ENCODE measurements at places on chromosomes 5 and 9. TPM values are rescaled to one million over a fixed set of nuclear protein-coding genes. Genes with fewer than 3 reads are reported as not detected.

DNA sequence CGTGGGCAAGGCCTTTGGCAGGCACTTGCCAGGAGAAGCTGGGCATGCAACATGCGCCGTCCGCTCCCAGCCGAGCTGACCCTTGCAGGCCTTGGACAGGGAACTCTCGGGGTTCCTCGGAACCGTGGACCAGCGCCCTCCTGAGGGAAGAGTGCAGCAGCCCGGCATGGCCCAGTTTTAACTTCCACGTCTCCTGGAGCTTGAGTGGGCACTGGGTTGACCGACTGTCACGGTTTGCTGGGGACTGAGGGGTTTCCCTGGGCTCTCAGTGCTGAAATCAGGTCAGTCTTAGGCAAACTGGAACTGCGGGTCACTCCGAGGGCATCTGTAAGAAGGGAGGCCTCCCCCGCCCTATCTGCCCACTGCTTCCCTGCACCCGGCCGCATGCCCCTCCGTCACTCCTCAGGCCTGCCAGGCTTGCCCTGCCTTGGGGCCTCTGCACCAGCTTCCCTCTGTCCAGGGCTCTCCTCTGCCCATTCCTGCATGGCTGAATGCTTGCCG lies 87.0 kb upstream of the PHYKPL start:
- no peak for DNase-seq

GRCh38 chr9:99433095-99433494 lies 211.0 kb downstream of the SEC61B start:
- no peak for DNase-seq

Gene THG1L
- 6.3 TPM for total RNA-seq

Gene TRPM3
- total RNA-seq: 1.2 TPM

DNA sequence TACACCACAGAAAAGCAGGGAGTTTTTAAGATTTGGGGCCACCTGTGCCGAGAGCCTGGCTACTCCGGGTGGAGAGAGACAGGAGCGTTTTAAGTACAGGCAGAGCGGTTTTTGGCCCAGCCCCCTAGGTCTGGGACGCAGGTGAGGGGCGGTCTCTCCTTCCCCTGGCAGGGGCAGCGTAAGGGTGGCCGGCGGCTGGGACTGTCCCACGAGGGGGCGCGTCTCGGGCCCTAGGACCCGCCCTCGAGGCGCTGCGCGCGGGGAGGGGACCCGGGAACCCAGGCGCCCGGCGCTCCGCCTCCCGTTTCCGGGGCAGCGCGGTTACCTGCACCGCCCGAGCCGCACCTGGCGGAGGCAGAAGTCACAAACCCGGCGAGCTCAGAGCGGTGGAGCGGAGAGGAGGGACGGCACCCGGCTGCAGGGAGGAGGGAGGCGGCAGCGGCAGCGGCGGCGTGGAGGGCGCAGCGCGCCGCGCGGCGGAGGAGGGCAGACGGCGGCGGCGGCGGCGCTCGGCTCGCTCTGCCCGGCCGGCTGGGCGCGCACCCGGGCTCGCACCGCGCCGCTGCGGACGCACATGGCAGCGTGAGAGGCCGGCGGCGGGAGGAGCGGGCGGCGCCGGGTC lies at the start of gene WWC1:
Gene WWC1, plus strand, starts transcription at position 304 of the 622 bp plus-strand sequence. CDS start 508 bp downstream, outside the sequence.
- DNase-seq: peak; percentile 70

DNA sequence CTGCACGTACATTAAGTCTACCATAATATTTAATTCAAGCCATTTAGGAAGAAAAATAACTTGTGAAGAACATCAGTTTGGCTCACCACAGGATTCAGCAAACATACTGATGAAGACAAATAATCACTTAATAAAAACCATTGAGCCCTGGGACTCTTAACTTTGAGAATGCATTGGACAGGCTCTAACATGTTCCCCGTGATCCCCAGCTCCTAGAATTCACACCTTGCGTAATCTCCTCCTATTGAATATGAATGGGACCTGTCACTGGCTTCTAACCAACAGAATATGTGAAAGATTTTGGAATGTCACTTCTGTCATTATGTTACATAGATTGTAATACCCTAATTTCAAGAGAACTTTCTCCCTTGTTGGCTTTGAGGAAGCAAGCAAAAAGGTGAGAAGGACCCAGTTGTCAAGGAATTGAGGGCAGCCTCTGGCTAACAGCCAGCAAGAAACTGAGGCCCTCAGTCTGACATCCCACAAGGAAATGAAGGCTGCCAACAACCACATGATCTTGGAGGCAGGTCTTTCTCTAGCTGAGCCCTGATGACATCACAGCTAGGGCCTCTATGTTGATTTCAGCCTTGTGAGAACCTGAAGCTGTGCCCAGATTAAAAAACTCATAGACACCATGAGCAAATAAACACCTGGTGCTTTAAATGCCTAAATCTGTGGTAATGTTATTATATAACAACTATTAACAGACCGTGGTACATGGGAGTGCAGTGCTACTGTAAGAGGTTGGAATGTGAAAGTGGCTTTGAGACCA lies 433.2 kb downstream of the SEMA5A start:
- DNase-seq: no peak

GRCh38 chr5:62779010-62779422 lies 200.4 kb downstream of the LRRC70 start:
- no peak for DNase-seq

Gene NUDT12
- total RNA-seq: 15.1 TPM

DNA sequence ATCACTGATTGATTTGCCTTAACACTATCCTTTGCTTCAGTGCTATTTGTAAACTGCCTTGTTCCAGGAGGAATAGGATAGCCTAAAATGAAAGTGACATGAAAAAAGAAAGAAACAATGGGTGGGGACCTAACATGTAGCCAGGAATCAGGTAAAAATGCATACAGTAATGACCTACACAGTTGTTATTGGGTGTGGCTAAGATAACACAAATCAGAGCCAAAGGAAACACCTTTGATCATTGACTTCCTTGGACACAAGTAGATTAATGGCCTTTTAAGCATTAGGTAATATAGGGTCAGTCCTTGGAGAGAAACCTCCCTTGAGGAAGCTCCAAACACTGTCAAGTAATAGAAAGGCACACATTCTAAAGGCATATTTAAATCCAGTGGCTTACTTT lies 220.4 kb downstream of the TRPM3 start:
- DNase-seq: no peak

Gene PCDHGA8
- total RNA-seq: 5.2 TPM

DNA sequence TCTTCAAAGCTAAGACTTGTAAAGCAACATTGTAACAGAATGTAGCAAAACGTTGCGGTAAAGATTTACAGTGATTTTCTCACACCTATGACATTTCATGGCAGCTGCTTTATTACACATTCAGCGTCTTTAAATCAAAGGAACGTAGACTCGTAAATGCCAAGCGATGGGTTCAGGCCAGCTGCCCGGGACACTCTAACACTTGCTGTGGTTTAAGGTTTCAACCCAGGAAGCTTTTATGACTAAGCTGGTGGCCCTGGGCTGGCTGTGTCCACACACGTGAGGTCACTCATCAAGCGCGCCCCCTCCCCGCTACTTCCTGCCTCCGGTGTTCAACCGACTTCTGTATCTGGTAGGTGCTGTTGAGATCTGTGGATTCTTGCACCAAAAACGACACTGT lies 2.5 kb downstream of the SLC6A18 start:
- DNase-seq: no peak

GRCh38 chr5:32511776-32512374 lies 67.3 kb upstream of the ZFR start:
- DNase-seq: no peak

GRCh38 chr5:170628028-170628427 lies 124.2 kb downstream of the KCNIP1 start:
- no peak for DNase-seq

DNA sequence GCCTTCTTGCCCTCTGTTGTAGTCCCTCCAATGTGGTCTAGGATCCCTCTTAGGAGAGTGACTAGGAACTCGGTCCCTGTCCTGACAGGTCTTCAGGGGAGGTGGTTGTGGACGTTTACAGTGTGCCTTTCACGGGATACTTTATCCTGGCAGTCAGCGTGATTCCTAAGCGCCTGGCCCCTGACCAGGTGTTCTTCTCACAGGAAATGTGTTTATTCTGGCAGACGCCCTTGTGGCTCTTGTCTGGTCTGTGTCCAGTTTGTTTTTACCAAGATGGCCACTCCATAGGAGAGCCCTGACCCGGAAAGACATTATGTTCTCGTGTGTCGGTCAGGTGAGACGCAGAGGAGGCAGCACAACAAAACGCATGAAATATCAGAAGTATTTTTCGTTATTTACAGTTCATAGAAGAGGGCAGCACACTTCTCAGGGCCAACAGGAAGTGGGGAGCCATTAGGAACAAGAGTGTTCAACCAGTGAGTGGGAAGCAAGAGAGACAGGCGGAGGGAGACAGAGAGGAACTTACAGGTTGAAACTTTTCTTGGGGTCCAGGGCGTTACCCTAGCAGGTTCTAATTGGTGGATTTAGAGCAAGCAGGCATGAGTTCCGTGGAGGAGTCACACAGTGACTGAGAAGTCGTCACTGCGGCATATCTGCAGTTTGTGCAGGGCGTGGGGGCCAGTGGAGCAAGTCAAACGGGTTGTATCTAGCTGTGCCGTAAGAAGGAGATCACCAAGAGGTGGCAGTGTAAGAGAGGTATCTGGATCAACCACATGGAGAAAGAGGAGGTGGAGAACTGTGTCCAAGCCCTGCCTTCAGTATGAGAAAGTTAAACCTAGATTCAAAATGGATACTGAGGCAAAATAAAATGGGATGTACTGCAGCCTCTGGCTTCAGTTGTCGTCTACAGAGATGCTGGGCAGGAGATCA lies 412.9 kb downstream of the ZSWIM6 start:
- DNase-seq: no peak

DNA sequence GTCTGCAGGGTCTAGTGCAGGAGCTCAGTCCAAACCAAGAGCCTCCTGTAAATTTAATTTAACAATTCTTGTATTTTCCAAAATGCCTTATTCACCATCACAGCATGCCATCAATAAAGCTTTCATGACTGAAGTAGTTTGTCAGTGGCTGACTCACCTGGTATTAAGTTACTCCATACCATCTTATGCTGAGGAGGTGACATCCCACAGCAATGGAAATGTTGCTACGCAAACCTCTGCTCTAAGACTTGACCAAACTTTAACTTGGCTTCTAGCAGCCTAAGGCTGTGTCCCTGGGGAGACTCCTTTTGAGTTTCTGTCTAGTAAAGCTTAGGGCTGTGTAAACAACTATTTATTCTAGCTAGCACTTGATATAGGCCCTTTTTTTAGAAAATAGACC lies 1231.3 kb upstream of the CDH18 start:
- no peak for DNase-seq

GRCh38 chr5:143057580-143057999 lies 287.4 kb downstream of the ARHGAP26 start:
- no peak for DNase-seq

Gene NR6A1
- 1.9 TPM for total RNA-seq

GRCh38 chr5:149422366-149423048 lies 43.4 kb upstream of the IL17B start:
- peak; percentile 90 for DNase-seq

- no peak for DNase-seq
Observed at GRCh38 chr9:78292716-78293497, 4.0 kb upstream of the PSAT1 start.

Gene OSMR
- 24.0 TPM for total RNA-seq

Gene PLAC8L1
- not detected for total RNA-seq

GRCh38 chr9:130112538-130113151 lies 58.9 kb downstream of the GPR107 start:
- DNase-seq: no peak

- peak; percentile 57 for DNase-seq
Observed at GRCh38 chr5:88674356-88675167, 208.4 kb downstream of the MEF2C start.

All from right cardiac atrium (tissue), 5 donors.